Natural killer cell treated with Interleukin-12 subunit alpha and Interleukin-12 subunit beta and Interleukin-15 and Interleukin-18, amount 100 ng/mL, for 72 hours (primary cell): ENCODE measurements at places on chromosomes 1 and 21.

GRCh38 chr21:15823486-15824150 lies 93.8 kb downstream of the USP25 start:
- DNase-seq: no peak

- DNase-seq: no peak
Observed at GRCh38 chr1:25486602-25487001, 55.9 kb downstream of the MACO1 start.

DNA sequence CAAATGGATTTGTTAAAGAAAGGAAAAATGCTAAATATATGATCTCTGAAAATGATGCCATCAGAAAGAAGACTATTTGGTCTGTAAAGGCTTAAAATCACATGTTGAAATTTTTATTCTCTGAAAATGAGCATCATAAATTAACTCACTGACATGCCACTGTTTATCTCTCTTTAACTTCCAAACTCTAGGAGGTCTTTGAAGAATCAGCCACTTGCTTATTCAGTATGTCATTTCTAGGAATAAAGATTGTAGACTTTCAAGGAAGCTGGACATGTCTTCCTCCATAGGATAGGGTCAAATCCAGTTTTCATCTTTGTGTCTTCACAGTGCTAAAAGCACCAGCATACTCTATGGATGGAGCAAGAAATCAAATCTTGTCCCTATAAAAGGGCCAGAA lies 147.6 kb downstream of the FMN2 start:
- DNase-seq: no peak

- DNase-seq: no peak
Observed at GRCh38 chr1:209134001-209134400, 449.5 kb upstream of the CAMK1G start.

DNA sequence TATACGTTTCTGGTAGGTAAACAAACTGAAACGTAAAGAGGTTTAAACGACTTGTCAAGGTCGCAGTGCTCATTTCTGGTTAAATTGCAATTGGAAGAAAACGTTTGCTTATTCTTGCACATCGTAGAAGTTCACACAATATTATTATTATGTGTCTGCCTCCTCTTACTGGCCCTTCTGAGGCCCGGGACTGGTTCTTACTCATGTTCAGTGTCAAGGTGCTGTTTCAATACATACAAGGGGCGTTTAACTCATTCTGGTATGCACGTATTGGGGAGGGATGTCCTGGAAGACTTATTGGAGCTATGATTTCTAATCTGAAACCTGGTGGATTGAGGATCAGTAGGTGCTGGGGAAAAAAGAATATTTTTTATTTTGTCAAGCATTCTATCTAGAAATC lies 932 bp downstream of the RPF1 start:
- DNase-seq: no peak

GRCh38 chr1:7458946-7459345 lies 312.1 kb upstream of the VAMP3 start:
- no peak for DNase-seq

DNA sequence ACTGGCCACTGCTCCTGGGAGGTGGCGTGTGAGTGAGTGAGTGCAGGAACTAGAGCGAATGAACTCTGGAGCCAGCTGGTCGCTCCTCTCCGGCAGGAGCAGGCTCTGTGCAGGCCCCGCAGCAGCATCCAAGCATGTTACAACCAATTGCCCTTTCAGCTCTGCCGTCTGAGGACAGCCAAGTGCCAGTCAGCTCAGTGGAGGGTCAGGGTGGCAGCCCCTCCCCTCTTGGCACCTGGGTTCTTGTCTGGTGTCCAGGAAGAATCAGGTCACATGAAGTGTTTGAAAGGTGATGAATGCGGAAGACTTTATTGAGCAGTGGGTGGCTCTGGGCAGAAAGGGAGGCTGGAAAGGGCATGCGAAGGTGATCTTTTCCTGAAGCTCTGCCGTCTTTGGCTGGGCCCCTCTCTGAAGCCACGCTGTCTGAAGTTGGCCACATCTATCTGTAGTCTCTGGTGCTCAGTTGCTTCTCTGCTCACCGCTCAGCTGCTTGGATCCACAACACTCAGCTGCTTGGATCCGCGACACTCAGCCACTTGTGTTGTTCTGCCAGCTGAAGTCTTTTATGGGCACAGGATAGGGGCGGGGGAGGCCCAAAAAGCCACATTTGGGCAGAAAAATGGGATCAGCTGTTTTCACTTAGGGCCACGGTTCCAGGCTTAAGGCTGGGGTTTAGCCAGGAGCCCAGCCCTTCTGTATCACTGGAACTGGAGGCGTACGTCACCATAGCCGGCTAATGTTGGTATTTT lies 139.8 kb downstream of the ADSS2 start:
- no peak for DNase-seq

DNA sequence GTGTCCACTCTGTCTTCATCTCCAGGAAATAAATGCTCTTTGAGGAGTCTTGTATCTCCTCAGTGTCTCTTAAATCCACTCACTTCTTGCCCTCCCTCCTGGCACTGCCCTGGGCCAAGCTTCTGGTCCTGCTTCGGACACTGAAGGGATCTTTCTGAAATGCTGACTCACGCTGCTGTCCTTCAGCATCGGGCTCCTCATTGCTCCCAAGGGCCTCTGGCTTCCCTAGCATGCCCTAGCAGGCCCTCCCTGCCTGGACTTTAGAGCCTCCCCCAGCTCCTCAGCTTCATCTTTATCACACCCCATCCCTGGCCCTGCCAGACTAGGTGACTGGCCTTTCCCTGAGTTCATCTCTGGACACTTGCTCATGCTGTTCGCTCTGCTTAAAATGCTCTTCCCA lies 96.6 kb downstream of the FOXD2 start:
- no peak for DNase-seq

GRCh38 chr1:15013767-15014166 lies 139.8 kb upstream of the TMEM51 start:
- no peak for DNase-seq

DNA sequence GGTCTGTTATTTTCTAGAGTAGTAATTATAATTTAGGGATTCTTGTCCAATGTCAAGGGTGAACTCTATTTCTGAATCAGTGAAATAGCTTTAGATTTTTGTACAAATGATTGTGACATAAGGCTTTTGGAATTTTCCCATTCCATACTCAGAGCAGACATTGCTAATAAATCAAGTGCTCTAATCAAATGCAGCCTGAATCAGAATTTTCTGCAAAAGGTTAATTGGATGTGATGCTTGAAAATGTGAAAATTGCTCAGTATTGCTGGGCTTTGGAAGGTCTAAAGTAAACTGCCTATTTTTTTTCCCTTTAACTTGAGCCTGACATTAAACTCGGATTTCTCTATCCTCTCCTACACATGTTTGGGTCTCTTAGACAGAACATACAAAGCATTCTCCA lies 23.2 kb downstream of the SGIP1 start:
- no peak for DNase-seq

DNA sequence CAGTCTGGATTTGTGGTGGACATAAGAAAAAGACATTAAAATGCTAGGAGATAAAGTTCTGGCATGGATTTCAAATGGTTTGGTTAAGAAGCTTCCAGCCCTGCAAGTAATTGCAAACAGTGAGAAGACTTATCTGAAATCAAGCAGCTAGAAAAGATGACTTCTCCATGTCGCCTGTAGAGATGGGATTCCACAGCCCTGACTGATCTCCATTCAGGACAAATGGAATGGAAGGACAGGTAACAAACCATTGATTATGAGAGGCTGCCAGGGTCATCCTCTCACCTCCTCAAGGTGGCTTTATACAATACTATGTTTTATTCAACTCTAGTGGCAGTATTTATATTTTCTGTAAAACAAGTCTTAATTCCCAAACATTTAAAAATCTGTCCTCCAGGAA lies 237.9 kb downstream of the HLX start:
- DNase-seq: no peak

GRCh38 chr1:169180174-169180573 lies 73.7 kb downstream of the ATP1B1 start:
- DNase-seq: no peak

DNA sequence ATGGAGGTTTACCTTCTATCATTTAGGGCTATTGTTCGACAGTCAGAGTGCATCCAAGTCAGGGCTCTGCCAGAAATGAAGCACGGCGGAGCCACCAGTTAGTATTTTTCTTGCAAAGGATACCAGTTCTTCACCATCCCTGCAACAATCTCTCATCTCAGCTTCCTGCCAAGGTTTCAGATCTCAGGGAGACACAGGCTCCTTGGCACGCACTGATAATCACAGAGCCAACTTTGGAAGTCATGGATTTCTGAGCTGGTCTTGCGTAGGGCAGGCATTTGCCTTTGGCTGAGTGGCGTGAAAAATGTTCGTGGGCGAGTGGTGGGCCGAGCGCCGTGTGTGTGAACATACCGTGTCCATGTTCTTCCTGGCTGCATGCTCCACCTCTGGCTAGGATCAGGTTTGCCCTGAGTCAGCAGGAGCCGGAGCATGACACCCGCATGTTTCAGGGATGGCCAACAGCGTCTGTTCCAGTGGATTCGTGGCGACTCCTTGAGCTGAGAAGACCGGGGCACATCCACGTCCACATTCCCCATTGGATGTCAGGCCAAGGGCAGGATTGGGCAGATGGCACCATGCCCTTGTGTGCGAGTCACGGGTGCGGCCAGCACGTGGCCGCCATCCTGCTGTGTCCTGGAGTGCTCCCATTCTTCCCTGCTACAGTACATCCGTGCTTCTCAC lies 118.5 kb upstream of the C1orf174 start:
- DNase-seq: no peak

DNA sequence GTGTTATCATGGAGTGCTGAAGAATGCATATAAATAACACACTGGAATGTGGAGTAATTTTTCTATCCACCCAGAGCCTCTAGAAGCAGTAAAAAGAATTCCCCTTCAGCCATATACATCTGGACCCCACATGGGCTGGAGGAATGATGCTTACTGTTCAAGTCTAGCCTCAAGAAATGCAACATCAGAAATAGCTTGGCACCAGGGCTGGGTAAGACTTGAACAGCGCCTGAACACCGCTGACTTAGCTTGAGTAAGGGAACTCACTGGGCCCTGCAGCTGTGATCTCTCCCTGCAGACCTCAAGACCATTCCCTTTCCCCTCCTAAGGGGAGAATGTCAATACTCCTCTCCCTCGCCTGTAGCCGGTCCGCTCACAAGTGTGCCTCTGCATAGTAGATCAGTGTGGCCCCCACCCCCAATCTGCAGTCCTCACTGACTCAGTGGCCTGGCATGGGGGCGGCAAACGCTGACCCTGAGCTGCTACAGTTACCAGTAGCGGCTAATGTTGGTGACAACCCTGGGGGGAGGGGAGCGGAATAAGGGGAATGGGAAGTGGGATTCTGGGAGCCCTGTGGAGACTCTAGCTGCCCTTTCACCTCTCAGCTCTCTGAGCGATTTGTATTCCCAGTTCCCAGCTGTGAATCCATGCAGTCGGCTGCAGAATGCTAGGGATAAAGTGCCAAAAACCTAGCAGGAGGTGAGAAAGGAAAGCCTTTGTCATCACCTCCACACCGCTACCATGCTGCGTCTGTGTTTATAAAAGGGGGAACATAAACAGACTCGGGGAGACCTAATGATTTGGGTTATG lies 483.9 kb downstream of the DISC1 start:
- DNase-seq: no peak

- DNase-seq: no peak
Observed at GRCh38 chr1:91166106-91166712, 144.4 kb upstream of the ZNF644 start.

GRCh38 chr1:20166051-20166450 lies 19.8 kb upstream of the UBXN10 start:
- no peak for DNase-seq

- no peak for DNase-seq
Observed at GRCh38 chr1:963301-963651, 2.9 kb downstream of the KLHL17 start.

GRCh38 chr1:245261786-245262185 lies 107.0 kb downstream of the KIF26B start:
- DNase-seq: no peak

DNA sequence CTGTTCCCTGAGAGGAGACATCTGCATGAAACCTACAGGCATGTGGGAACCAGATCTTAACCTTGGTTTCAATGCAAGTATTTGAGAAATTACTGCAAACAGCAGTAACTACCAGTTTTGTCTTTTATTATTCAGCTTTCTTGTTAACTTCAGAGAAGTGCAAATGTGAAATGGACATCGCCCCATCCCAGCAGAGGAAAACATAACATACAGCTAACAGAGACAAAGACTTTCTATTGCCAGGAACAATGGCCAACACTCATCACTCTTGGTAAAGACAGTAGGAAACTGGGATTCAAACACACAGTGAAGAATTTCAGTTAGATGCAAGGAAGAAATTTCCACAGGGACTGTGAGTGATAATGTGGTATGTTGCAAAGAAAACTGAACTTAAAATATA lies 115.1 kb downstream of the SLC30A10 start:
- no peak for DNase-seq

DNA sequence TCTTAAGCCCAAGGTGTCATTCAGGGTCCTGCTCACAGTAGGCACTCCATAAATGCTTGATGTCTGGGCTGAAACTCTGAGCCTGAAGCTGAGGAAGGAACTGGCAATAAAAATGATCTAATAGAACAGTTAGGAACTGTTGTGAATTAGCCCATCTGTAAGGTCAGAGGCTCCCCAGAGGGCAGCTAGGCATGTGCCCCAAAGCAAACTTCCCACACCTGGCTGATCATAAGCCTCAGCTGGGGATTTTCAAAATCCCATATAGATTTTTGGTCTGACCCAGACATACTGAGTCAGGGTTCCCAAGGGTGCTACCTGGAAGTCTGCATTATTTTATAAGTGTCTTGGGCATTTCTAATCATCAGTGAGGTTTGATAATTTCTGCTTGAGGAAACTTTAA lies 309.4 kb upstream of the PROX1 start:
- DNase-seq: no peak

DNA sequence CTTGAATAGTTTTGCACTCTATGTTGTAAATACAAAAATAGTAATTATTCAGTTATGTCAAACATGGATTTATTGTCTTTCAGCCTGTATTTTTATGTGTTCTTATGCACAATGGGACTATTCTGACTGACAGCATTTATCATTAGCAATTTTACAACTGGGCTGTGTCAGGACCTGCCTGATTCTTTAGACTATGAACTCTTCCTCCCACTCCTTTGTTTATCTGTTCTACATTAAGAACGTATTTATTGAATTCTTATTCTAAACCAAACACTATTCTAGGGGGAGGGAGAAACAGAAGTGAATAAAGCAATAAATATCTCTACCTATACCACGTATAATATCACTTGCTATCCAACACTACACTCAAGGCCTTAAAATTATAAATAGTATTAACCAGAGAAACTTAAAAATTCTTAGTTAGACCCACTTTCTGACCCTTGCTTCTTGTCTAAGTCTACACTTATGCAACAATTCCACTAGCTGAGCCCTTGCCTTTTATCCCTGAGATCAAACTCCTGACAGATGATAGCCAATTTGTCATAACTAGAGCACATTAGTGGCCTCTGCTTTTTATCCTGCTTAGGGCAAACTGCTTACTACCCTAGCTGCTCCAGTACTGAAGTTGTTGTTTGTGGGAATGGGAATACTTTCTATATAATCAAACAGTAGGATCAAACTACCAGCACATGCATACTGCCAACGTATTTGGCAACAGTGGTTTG lies 494.3 kb downstream of the BRINP3 start:
- no peak for DNase-seq
